ENCODE measurements at places on chromosomes 2 and 18.

DNA sequence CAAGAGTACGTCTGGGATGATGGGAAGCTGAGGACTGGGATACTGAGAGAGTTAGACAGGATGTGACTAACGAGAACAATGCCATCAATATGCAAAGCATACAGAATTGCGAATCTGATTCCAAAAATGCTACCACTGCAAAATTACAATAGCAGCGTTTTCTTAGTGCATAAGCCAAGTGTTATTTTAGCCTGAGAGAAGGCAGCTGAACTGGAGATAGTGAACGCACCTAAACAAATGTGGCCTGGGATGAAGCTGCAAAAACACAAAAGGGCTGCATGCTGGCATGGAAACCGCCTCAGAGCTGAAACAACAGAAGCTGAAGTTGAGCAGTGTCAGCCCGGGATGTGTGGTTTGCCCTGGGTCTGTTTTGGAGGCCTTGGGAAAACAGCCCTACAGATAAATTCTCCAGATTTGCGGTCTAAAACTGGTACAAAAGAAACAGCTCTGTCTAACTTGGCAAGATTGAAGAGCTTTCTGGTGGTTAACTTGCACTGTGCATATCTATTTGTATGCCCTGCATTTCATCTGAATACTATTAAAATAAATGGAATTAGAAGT lies 45.5 kb downstream of the LYPD6 start:
- DNase-seq, result no peak

GRCh38 chr2:181949047-181949446 lies 36.6 kb upstream of the PPP1R1C start:
- no peak for DNase-seq

GRCh38 chr18:3966246-3966641 lies 488.9 kb downstream of the DLGAP1 start:
- no peak for DNase-seq

DNA sequence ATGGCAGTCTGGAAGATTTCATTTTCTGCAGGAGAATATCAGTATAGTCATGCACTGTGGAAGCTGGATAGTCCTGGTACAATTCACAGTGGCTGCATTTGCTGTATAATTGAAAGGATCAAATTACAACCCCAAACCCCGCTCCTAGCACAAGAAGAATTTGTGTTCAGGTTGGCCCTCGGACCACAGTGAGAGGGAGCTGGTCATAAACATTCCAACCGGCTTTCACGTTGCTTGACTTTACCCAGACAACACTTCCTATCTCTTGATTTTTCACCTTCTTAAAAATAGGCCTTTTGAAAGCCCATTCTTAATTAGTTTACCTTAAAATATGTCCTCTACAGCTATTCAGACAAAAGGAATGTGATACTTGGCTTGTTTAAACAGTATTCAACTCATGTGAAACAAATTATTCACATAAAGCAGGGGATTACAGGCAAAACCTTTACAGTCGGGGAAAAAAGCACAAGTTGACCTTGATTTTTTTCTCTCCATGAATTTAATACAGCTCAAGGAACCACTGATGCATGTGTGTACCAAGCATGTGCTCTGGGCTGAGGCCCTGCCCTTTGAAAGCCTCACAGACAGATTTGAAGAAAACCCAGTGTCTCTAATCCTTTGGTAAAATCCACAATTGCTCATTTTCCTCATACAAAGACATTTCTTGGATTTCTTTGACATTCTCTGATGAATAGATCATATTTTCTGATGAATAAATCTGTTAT lies 143.0 kb upstream of the SOX11 start:
- no peak for DNase-seq

- DNase-seq, result no peak
Observed at GRCh38 chr2:156784020-156784701, 348.0 kb downstream of the GPD2 start.

DNA sequence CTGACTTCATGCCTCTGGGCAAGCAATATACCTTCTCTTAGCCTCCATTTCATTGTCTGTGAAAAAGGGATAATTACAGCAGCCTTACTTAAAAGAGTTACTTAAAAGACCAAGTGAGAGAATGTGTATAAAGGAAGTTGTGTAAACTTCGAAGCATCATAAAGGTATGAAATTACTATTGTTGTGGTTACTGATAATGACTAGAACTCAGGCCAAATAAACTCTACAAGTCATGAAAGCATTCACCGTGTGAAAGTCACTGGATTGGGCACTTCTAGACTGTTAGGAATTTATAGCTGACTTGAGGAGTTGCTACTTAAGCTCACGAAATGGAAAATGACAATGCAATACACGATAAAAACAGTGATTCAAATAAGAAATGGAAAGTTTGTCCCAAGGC lies 67.4 kb upstream of the HAAO start:
- no peak for DNase-seq

- DNase-seq, result no peak
Observed at GRCh38 chr18:79344208-79344581, 51.5 kb upstream of the NFATC1 start.

- no peak for DNase-seq
Observed at GRCh38 chr2:19722531-19722971, 179.2 kb downstream of the TTC32 start.

DNA sequence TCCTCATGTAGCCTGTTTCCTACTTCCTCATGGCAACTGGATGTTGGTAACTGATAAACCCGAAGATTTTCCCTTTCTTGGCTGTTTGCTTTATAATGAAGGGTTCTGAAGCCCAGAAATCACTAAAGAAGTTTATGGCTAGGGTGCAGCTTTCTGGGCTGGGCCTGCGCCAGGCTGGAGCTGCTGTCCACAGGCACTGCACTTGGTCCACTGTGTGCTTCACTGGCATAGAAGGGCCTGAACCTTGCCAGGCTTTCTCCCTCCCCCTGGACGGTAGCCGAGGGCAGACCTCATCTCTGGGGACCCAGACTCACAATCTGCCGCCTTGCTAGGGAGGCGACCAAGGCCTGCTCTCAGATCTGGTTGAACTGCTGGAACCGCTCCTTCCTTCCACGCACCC lies 133.3 kb upstream of the SPRED2 start:
- no peak for DNase-seq
